A172 (cell line): ENCODE measurements at places on chromosomes 16 and 17.
A peak's percentile ranks its signal among the peaks of the same experiment; 100 is the strongest.

- DNase-seq, result no peak
Observed at GRCh38 chr17:29032013-29032856, 10.7 kb upstream of the PIPOX start.

DNA sequence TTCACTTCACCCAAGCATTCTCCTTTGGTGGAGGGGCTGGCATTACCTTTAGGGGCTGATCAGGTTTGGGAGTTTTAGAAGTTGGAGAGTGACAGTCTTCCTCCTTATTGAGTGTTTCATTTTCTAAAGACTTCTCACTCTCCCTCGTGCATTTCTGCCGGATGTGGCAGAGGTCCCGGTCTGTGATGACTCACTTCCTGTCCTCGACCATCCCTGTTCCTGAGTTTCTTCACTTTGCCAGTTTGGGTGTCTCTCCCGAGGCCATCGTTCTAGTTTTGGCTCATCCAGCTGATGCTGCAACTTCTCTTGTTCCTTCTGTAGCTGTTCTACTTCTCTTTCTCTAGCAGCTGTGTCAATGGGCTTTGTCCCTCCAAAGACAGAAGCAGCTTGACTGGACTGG is 104.3 kb downstream of the PHKB start:
- peak; percentile 89 for DNase-seq

- DNase-seq, result no peak
Observed at GRCh38 chr17:20032636-20033035, 23.5 kb downstream of the SPECC1 start.

GRCh38 chr16:75258807-75259141 is 7.3 kb upstream of the BCAR1 start:
- no peak for DNase-seq

GRCh38 chr17:67718325-67718941 is 697 bp downstream of the NOL11 start:
- DNase-seq, result peak; percentile 58

DNA sequence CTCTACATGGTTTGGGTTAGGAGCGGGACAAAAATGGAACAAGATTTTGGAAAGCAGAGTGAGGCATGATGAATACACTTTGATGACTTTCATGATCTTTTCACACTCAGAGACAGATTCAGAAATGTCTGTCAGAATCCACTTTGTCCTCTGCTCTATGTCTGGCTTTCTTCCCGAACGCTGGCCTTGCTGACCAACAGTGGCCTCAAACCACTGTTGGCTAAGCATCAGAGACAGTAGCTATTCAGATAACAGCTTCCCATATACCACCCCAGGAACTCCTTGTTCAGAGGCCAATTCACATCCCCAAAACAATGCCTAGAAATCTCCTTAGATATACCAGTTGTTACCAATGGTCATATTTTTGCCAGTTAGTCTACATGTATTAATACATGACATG is 40.9 kb downstream of the FBXL20 start:
- no peak for DNase-seq

DNA sequence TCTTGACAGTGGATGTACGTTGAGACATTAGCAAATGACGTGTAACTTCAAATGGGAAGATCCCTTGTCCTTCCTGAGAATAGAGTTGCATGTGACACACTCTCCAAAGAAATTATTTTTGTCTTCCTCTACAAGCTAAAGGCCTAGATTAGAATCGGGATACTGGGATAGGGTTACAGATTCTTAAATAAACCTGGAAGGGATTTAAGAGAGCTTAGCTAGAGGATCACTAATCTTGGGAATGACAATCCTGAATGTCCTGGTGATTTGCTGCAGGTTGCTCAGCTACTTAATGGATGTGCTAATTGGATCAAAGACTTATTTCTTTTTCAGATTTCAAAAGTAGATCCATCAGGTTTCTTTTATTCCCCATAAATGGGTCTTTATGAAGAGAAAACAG is 101.9 kb downstream of the KCNJ2 start:
- no peak for DNase-seq

- no peak for DNase-seq
Observed at GRCh38 chr17:79647456-79647915, 36.6 kb upstream of the RBFOX3 start.

DNA sequence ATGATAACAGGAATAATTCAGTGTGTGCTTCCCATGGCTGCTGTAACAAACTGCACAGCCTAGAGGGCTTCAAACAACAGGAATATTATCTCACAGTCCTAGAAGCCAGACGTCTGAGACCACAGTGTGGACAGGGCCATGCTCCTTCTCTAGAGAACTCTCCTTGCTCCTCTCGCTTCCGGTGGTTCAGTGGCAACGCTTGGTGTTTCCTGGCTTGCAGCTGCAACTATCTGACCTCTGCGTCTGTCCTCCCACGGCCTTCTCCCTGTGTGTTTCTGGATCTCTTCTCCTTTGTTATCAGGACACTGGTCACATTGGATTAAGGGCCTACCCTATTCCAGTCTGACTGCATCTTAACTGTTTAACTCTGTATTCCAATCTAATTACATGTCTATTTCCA is 414.3 kb downstream of the MAF start:
- DNase-seq, result no peak

DNA sequence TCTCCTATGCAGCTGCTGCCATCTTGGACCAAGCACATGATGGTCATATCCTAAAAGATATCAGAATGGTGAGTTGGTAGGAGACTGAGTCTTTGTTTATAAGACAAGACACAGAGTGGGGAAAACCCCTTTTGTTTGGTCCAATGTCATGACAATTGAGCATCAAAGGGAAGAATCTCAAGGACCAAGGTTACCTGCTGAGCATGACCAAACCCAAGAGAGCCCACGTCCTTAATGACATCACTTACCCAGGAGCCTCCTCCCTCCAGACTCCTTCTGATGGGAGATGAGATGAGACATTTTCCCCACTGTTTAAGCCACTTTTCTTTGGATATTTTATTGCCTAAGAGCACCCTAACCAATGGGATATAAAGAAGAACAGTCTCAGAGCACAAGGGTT is 478.1 kb downstream of the NPIPA7 start:
- no peak for DNase-seq

- no peak for DNase-seq
Observed at GRCh38 chr17:76427501-76428231, 25.3 kb downstream of the UBE2O start.

- no peak for DNase-seq
Observed at GRCh38 chr16:88532434-88533241, 37.6 kb upstream of the ZC3H18 start.

DNA sequence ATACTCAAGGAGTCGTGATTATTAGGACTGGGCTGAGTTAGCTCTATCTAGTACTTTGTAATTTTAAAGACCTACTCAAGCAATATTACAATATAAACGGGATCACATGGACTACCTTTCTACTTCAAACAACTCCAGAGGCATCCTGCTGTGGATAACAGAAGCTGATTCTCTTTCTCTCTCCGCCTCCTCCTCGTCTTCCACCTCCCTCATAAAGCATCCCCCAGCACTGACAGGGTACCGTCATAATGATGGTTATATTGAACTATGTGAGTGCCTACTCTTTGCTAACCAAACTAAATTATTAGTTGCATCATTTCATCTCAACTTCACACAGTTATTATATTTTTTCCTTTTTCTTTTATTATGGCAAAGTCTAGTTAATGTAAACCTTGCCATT is 165.4 kb upstream of the FOXF1 start:
- DNase-seq, result no peak

- DNase-seq, result no peak
Observed at GRCh38 chr17:72884066-72884465, 208.4 kb downstream of the SLC39A11 start.

DNA sequence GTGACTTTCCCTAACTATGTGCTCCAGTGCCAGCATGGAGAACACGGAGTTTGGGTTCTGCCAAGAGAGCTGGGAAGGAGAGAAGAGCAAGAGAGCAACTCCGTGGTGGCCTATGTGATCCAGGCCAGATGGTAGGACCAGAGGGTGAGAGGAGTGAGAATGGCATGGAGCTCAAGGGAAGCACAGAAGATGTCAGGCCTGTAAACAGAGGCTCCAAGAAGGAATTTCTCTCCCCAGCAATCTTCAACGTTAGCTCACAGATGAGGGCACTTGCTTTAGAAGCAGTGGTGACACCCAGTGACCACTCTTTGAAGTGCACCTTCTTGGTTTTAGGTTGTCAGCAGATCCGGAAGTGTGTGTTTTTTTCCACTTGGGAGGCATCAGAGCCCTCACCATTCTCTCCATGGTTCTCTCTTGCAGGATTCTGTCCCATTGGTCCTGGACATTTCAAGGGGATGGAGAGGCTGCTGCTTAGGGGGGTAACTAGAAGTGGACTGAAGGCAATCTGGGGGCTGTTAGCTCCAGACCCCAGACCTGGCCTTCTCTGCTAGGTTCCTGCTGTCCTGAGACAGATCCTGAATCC is 18.1 kb upstream of the TMEM98 start:
- peak; percentile 59 for DNase-seq

GRCh38 chr16:47254756-47255155 is 111.0 kb upstream of the NETO2 start:
- no peak for DNase-seq

- DNase-seq, result peak; percentile 44
Observed at GRCh38 chr17:76550712-76551615, 11.1 kb downstream of the PRCD start.

GRCh38 chr16:852451-853185 is 52.1 kb upstream of the GNG13 start:
- DNase-seq, result no peak

- DNase-seq, result no peak
Observed at GRCh38 chr17:78384479-78385175, 6.2 kb downstream of the PGS1 start.

GRCh38 chr16:1299012-1299867 is 10.2 kb upstream of the UBE2I start:
- DNase-seq, result no peak

DNA sequence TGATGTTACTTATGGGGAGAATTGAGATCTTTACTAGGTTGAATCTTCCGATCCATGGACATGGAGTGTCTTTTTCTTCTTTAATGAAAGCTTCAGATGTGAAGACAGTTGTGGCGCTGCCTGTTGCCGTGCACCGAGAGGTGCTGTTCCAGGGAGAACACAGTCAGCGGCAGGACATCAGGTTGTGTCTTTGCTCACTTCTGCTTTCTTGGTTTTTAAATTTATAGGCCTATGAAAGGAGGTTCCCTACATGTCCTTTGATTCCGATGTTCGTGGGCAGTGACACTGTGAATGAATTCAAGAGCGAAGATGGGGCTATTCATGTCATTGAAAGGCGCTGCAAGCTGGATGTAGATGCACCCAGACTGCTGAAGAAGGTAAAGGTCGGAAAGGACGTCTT is 49.8 kb downstream of the SEC14L1 start:
- DNase-seq, result no peak

GRCh38 chr16:65675161-65675560 is 553.3 kb upstream of the CDH11 start:
- no peak for DNase-seq

DNA sequence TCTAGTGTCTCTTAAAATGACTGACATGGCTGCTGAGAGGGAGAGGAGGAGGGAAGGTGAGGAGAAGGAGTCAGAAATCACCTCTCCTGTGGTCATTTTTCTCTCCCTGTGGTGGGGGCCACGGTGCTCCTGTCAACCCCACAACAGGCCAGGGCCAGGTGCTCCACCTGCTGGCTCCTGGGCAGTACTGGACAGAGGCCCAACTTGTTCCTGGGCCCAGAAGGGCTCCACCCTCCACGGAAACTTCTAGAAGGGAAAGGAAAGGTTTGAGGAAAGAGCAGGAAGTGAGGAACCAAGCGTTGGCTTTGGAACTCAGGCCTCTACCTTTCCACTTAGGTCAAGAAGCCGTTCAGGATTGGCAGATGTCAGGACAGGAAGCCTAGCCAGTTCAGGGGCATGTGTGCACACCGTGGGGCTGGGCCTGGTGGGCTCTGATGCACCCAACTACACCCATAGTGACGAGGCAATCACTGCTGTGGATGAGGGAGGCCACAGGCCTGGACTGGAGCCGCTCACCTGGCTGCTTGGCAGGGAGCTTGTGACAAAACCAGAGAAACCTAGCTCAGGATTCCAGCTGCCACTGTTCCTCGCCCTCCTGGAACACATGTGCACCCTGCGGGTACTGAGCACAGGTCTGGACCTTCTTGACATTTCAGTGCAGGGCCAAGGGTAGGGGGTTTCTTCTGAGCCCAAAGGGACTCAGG is 36.1 kb downstream of the WNT3 start:
- DNase-seq, result peak; percentile 55

DNA sequence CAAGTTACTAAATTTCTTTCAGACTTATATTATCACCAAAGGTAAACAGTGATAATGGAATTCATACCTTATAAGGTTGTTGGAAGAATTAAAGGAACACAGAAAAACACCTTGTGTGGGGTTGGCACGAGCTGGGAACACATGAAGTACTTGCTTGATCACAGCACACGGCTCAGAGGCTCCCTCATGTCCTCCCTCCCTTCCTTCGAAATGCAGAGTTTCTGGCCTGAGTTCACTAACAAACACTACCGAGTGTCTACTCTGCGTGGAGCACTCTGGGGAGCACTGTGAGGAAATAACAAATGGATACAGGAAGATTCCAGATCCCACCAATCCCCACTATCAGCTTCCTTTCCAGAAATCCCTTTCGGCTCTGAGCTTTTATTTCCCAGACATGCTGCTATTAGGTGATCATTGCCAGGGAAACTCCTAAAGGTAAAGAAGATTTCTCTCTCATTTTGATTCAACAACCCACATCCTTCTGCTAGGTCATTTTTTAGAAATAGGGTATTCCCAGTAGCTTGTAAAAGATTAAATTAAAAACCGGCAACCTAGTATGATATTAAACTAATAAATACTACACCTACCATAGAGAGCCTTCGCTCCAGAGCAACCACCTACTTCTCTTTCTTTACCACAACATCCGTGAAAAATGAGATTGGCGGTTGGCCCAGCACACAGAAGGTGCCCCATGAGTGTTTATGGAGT is 6.1 kb upstream of the HNF1B start:
- DNase-seq, result no peak

GRCh38 chr17:78510141-78511075 is 66.8 kb downstream of the DNAH17 start:
- DNase-seq, result no peak

GRCh38 chr16:81495321-81496234 is 51.0 kb downstream of the CMIP start:
- DNase-seq, result peak; percentile 44

GRCh38 chr16:70808371-70808770 is 7.4 kb upstream of the VAC14 start:
- no peak for DNase-seq

DNA sequence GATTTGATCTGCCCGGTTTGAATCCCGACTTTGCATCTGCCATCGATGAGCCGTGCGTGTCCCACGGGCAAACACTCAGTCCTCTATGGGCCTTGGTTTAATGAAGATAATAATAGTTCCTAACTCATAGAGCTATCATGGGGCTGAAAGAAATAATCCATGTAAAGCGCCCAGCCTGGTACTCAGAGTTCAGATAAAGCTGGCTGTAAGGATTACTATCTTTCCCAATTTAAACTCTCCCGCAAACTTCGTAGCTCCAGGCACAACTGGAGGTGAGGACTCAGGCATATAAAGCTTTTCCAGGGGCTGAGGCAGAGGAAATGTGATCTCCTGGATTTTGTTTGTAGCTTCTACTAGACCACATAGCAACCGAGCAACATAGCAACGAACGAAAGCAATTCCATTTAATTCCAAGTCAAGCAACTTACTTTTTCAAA is 16.3 kb downstream of the ALOX15 start:
- DNase-seq, result no peak
